ENCODE measurements at places on chromosomes 5 and 9. TPM values are rescaled to one million over a fixed set of nuclear protein-coding genes. Genes with fewer than 3 reads are reported as not detected.
A peak's percentile ranks its signal among the peaks of the same experiment; 100 is the strongest.

DNA sequence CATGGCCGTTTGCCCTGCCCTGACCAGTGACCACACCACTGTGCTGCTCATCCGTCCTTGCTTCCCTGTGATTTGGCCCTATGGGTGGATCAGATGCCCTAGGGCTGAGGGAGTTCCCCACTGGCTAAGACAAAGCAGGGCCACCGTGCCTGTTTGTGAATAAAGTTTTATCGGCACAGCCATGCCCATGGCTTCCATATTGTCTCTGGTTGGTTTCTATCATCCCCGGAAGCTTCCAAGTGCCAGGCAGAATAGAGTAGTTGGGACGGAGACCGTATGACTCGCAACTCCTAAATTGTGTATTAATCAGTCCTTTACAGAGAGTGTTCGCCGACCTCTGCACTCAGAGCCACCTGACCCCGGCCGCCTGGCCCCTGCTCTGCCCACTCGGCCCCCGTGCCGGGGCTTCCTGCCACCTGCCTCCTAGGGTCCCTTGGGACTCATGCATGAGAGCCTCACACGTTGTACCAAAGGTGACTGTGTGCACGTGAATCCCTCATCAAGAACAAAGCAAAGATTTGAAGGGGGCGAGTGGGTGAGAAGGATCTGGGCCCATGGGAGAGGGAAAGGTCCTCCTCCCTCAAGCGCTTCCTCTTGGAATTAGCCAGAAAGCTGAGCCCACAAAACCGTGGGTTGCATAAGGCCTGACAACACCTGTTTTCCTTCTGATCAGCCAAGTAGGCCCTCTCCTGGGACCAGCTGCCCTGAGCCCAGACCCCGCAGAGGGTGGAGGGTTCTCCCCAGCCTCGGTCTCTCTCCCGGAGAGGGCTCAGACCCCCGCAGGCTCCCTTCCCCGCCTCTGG is 11.7 kb upstream of the FCN2 start:
- H3K4me3 ChIP-seq, result no peak overlapping the region
- peaks cover 26% of the 10 kb centered on the region for H3K4me1 ChIP-seq
- H3K36me3 ChIP-seq, result no peaks in the 10 kb centered on the region
- no peak for DNase-seq
- H3K27me3 ChIP-seq, result peaks cover 9% of the 10 kb centered on the region

- no peaks in the 10 kb centered on the region for H3K27me3 ChIP-seq
- H3K4me1 ChIP-seq, result peaks cover 52% of the 10 kb centered on the region
- peak overlapping the region; percentile 76 for H3K27ac ChIP-seq
- peak; percentile 44 for DNase-seq
These were observed 99.9 kb downstream of the KLF4 start for GRCh38 chr9:107389617-107390071.

- H3K4me1 ChIP-seq, result peaks cover 12% of the 10 kb centered on the region
- no peak overlapping the region for H3K4me3 ChIP-seq
- H3K27ac ChIP-seq, result no peak overlapping the region
- H3K27me3 ChIP-seq, result no peaks in the 10 kb centered on the region
- no peaks in the 10 kb centered on the region for H3K36me3 ChIP-seq
These were observed 23.3 kb upstream of the ABLIM3 start for GRCh38 chr5:149117970-149118369.

DNA sequence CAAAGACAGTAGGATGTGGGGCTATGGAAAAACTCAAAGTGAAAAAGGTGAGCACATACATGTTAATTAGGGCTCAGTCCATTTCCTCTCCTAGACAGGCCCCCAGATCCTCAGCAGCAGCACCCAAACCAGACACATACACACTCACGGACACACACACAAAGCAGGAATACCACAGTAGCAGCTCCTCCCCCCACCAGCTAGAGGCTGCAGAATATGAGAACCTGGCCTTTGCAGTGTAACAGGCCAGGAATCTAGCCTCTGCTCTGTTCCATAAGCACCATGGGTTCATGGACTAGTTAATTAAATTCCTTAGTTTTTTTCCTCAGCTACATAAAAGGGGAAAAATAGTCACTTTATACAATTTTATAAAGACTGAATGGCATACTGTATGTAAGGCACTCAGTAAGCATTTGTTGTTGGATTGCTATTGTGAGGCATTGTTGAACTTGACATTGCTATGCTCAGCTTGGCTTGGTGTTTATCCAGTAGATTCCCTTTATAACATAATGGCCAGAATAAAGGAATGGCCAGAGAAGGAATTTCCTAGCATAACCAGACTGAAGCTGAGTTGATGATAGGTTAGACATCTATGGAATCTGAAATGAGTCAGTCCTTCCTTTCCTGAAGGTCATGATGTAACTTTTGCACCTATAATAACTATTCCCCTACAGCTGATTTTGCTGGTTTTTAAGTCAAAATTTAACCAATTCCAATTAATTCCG is 186.8 kb downstream of the SEMA5A start:
- H3K27ac ChIP-seq, result no peak overlapping the region
- H3K4me3 ChIP-seq, result no peak overlapping the region
- peaks cover 24% of the 10 kb centered on the region for H3K4me1 ChIP-seq
- no peak for DNase-seq

GRCh38 chr5:67147760-67148159 is 48.8 kb downstream of the CD180 start:
- no peaks in the 10 kb centered on the region for H3K27me3 ChIP-seq
- H3K4me1 ChIP-seq, result no peaks in the 10 kb centered on the region
- peaks cover 87% of the 10 kb centered on the region for H3K36me3 ChIP-seq
- DNase-seq, result no peak
- no peak overlapping the region for H3K4me3 ChIP-seq
- no peak overlapping the region for H3K27ac ChIP-seq

- peaks cover 80% of the 10 kb centered on the region for H3K4me1 ChIP-seq
- H3K36me3 ChIP-seq, result no peaks in the 10 kb centered on the region
- no peaks in the 10 kb centered on the region for H3K27me3 ChIP-seq
- no peak overlapping the region for H3K27ac ChIP-seq
- H3K4me3 ChIP-seq, result no peak overlapping the region
- DNase-seq, result no peak
These were observed 120.6 kb downstream of the TRIO start for GRCh38 chr5:14263699-14264098.

- no peaks in the 10 kb centered on the region for H3K27me3 ChIP-seq
- DNase-seq, result no peak
- H3K27ac ChIP-seq, result peak overlapping the region; percentile 95
- H3K4me1 ChIP-seq, result peaks cover 52% of the 10 kb centered on the region
- no peaks in the 10 kb centered on the region for H3K36me3 ChIP-seq
These were observed 15.5 kb upstream of the GLRX start for GRCh38 chr5:95838001-95838520.

- DNase-seq, result no peak
- no peak overlapping the region for H3K4me3 ChIP-seq
- H3K36me3 ChIP-seq, result no peaks in the 10 kb centered on the region
- peaks cover 63% of the 10 kb centered on the region for H3K4me1 ChIP-seq
- no peak overlapping the region for H3K27ac ChIP-seq
These were observed 33.0 kb downstream of the VAV2 start for GRCh38 chr9:133959171-133959570.

DNA sequence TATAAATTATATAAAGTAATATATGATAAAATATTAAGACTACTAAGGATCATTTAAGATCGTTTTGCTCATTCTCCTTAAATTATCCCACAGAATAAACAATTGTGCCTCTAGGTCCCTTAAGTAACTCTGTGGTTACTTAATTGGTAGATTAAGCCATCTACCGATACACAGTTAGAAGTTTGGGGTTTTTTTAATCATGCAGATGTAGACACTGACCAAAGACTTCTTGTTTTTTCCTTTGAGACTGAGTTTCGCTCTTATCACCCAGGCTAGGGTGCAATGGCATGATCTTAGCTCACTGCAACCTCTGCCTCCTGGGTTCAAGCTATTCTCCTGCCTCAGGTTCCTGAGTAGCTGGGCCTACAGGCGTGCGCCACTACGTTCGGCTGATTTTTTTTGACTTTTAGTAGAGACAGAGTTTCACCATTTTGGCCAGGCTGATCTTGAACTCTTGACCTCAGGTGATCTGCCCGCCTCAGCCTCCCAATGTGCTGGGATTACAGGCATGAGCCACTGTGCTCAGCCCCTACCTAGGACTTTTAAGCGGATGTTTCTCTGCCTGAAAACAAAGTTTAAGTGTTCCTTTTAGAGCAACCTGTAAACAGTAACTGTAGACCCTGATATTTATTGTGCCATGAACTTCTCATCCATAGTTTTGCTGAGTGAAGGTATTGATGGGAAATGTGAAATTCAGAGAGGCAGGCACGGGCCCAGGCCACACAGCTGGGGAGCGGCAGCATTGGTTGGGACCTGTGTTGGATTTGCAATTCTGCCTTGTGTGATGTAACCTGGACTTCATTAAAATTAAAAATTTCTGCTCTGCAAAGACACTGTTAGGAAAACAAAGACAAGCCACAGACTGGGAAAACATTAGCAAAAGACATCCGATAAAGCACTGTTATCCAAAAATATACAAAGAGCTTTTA is 11.6 kb downstream of the CEL start:
- H3K4me3 ChIP-seq, result no peak overlapping the region
- H3K27ac ChIP-seq, result no peak overlapping the region
- no peaks in the 10 kb centered on the region for H3K4me1 ChIP-seq
- no peak for DNase-seq

DNA sequence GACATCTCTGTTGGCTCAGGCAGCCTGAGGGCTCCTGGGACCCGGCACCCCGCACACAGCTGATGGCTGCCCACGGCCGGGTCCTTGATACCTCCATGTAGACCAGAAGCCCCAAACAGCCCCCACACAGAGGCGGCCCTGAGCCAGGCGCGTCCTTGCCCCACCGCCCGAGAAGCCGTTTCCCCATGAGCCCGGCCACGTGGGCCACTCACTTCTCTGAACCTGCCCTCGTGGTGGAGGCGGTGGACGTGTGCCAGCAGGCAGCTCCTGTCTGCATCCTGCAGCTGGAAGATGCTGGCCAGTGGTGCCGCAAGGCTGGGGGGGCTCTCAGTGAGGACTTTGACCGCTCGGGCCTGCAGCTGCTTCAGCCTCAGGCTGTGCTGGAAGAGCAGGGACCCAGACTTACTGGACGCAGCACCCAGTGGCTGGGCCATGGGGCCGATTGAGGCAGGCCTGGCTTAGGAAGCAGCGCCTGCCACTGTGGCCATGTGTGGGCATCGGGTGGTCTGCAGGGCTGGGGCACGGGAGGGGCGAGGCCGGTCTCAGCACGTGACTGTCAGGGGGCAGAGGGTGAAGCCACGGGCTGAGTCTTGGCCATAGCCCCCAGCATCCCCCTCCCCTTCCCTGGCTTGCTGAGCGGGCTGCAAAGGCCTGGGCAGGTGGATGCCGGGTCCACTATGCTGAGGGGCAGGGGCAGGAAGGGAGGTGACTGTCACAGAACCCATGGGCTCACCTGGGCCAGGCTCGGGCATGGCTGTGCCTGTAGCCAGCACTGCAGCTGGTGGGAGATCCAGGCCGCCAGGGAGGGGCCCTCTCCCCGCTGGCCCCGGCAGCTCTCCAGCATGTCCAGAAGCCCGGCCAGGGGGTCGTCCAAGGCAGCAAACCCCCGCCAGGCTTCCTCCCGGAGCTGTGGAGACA is 50.0 kb downstream of the EXD3 start:
- H3K4me3 ChIP-seq, result no peak overlapping the region
- H3K27ac ChIP-seq, result no peak overlapping the region
- peaks cover 8% of the 10 kb centered on the region for H3K4me1 ChIP-seq
- no peak for DNase-seq
- H3K36me3 ChIP-seq, result peaks cover 8% of the 10 kb centered on the region

DNA sequence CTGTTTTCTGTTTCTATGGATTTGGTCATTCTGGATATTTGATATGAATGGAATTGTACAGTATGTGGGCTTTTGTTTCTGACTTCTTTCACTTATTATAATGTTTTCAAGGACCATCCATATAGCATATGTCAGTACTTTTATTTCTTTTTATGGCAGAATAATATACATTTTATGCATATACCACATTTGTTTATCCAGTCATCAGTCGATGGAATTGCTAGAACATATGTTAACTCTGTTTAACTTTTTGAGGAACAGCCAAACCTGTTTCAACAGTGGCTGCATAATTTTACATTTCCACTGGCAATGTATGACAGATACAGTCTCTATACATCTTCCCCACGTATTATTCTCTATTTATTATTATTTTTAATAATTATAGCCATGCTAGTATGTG is 131.6 kb downstream of the PARP8 start:
- H3K36me3 ChIP-seq, result peaks cover 27% of the 10 kb centered on the region
- no peak overlapping the region for H3K27ac ChIP-seq
- no peaks in the 10 kb centered on the region for H3K27me3 ChIP-seq
- DNase-seq, result no peak

DNA sequence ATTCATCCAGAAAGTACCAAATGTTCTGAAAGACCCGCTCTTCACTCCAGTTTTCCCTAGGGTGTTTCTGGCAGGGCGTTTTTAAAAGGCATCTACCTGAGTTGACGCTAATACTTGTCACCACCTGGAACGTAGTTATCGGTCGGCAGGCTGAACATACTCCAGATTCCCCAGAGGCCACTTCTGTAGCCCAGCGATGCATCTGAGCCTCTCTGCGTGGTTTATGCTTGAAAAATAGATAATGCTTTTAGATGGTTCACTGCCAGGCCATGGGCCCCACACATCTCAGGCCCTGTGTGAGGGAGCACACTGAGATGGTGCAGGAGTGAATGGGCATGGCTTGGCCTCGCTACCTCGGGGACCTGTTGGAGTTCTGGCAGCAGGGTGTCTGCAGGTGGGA is 33.0 kb upstream of the NCS1 start:
- peak overlapping the region; percentile 60 for H3K27ac ChIP-seq
- H3K4me1 ChIP-seq, result peaks cover 44% of the 10 kb centered on the region
- peaks cover 10% of the 10 kb centered on the region for H3K36me3 ChIP-seq
- DNase-seq, result no peak

DNA sequence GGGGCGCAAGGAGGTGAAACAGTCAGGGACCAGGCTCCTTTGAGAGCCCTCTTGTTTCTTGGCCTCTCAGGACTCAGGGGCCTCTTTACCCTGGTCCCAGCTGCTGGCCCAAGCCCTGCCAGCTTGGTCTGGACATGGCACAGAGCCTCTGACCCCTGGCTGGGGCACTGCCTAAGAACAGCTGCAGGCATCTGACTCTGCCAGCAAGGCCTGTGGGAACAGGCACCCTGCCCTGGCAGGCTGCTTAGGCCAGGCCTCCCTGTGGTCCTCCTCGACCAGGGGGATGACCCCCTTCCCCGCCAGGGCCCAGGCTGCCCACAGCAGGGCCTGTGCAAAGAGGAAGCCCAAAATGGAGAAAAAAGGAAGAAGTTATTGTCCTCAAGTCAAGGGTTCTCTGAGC is 25.5 kb downstream of the OLFML2A start:
- no peak for DNase-seq
- H3K27me3 ChIP-seq, result no peaks in the 10 kb centered on the region
- H3K4me3 ChIP-seq, result no peak overlapping the region
- no peaks in the 10 kb centered on the region for H3K36me3 ChIP-seq
- H3K27ac ChIP-seq, result no peak overlapping the region
- H3K4me1 ChIP-seq, result peaks cover 49% of the 10 kb centered on the region

The TTLL11 gene
- 7.3 TPM for total RNA-seq

The IL4 gene
- not detected for total RNA-seq

The FGF18 gene
- total RNA-seq, result 30.4 TPM

The HNRNPA0 gene
- 13.1 TPM for total RNA-seq

The FGFR4 gene
- 0.93 TPM for total RNA-seq
